ENCODE measurements at places on chromosomes 16 and 17.

DNA sequence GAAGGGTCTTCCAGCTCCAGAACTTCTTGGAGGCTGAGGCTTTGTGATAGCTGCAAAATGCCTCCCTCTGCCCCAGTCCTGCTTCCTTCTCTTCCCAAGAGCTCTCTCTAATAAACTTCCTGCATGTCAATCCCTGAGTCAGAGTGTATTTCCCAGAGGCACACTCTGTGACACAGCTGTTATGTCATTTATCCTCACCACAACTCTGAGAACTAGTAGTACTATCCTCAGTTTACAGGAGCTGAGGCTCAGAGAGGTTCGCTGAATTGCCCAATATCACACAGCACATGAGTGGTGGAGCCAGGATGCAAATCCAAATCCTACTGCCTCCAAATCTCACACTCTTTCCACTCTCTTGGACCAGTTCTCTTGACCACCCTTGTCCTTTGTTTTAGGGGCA is 20.0 kb downstream of the UNC45B start:
- DNase-seq: no peak

- DNase-seq: no peak
Measured at GRCh38 chr16:83819361-83819760, 11.6 kb downstream of the HSBP1 start.

GRCh38 chr16:72240466-72240865 is 68.5 kb upstream of the PMFBP1 start:
- DNase-seq: no peak

GRCh38 chr16:69662901-69663300 is 63.5 kb downstream of the NQO1 start:
- DNase-seq: no peak

- no peak for DNase-seq
Measured at GRCh38 chr16:4839942-4840341, 7.1 kb downstream of the GLYR1 start.

- no peak for DNase-seq
Measured at GRCh38 chr16:4935241-4935855, 1.6 kb downstream of the PPL start.

DNA sequence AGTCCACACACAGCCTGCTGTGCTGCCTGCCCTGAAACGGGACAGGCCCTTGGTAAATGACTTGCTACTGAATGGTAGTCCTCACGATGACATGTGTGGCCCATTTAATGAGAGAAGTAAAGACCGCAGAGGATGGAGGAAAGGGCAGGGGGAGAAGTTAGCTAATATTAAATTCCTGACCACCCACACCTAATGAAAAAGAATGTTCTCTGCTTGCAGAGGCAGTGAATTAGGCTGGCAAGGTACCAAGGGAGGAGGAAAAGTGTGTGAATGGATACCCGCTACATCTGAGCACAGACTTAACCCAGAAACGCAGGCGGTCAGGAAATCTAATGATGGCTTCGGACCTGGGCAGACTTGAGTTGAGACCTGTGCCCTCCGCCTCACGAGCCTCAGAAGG is 141.2 kb downstream of the PRKCA start:
- DNase-seq: no peak

- DNase-seq: no peak
Measured at GRCh38 chr17:15947271-15947670, 2.3 kb downstream of the ADORA2B start.

GRCh38 chr17:34665150-34665806 is 85.9 kb downstream of the TMEM132E start:
- DNase-seq: no peak

- no peak for DNase-seq
Measured at GRCh38 chr17:82324566-82325285, 7.3 kb upstream of the CD7 start.
